Endothelial cell of umbilical vein (primary cell): ENCODE measurements at places on chromosomes 5 and 9. TPM values are rescaled to one million over a fixed set of nuclear protein-coding genes. Genes with fewer than 3 reads are reported as not detected.

DNA sequence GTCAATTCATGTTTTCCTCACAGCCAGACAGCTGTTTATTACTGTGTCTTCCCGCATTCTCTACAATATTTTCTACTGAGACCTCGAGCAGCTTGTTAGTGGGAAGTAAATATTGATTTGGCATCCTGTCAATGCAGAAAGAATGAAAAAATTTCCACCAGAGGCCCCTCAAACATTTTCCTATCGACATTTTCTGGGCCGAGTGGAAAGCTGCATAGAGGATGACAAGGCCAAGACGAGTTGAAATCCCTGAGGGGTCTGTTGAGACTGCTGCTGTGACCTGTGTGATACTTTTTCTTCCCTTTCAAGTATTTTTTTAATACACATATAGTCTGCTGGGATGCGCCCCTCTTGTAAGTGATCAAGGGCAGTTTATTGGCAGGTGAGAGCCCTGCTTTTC is 91.4 kb upstream of the SH3GL2 start:
- DNase-seq: no peak

GRCh38 chr5:135832941-135833920 is 1.2 kb upstream of the SLC25A48 start:
- DNase-seq: no peak

GRCh38 chr5:143235423-143235822 is 168.1 kb downstream of the NR3C1 start:
- no peak for DNase-seq

- no peak for DNase-seq
Observed at GRCh38 chr9:133563291-133563796, 28.8 kb downstream of the ADAMTSL2 start.

DNA sequence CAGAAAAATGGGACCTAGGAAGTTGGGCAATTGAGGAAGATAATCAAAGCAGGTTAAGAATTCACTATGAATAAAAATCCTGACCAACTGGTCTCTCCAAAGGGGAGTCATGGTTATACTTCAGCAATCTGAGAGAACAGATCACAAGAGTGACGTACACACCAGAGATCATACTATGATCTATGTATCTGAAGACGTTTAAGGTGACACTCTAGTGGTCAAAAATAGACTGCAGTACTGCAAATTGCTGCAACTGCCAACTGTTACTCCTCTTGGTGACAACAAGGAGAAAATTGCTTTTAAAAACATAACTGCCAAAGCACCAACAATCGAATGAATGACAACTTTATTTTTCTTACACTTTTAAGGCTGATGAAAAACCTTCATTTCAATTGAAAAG is 4.9 kb downstream of the AK6 start:
- DNase-seq: no peak

DNA sequence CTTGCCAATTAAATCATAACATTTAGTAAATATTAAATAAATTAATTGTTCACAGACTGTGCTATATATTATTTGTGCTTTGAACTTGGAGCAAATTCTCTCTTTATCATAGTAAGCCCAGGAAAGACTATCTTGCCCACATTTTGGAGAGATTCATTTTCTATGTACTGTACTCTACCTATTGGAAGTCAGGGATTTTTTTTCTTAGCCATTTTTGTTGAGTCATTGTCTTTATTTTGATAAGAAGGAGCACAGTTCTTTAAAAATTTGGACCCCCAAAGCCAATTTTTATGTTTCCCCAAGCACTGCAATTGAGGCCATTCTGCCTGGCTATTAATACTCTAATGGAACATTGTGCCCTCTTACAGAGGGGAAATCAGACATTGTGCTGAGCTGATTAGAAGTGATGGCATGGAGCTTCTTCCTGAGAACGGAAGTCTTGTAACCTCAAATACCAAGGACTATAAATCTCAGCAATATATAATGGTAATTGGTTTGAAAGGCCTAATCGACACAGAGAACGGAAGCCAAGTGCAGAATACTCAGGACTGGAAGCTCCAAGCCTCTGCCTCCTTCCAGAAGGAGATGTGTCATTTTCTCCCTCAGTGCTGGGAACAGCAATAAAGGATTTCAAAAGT is 188.8 kb upstream of the PAPPA start:
- DNase-seq: no peak

DNA sequence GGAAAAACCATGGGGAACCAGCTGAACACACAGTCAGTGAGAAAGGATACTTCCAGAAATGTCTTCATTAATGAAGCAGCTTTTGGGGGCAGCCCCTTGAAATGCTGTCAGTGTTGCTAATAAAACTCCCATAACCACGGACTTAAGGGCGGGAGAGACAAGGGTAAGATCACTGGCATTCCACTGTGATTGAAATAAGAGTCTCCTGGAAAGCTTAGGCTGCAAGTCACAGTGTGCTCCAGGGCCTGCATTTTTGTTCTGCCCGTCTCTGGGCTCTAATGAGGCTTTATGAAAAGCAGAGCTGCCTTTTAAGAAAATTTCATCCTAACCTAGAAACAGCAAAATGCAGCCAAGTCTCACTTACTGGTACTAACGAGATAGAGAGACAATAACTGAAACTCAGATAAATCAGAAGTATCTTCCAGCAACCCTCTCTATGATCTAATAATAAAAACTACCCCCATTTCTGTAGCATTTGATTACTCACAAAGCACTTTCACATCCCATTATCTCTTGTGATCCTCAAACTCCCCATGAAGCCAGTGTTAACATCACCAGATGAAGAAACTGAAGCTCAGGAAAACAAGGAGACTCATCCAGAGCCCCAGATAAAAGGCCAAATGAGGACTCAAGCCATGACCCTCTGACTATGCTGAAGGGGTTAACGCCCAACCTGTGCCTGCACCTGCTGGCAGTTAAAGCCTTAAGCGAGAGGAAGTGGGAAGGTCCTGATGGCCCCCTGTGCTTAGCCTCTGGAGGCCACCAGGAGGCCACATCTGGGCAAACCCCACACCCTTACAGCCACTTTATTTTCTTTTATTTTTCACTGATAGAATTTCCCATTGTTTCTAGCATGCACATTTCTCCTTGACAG is 37.5 kb downstream of the SPOCK1 start:
- DNase-seq: no peak

GRCh38 chr9:96172797-96173196 is 129.2 kb downstream of the HSD17B3 start:
- no peak for DNase-seq

PCDHGA5 gene
- 0.78 and 0.93 TPM in 2 replicates for total RNA-seq

OTULINL gene
- total RNA-seq: 0.37 and 0.42 TPM in 2 replicates

GPR150 gene
- 0.31 and 0.35 TPM in 2 replicates for total RNA-seq

ADAMTS2 gene
- total RNA-seq: not detected in 2 replicates

OTP gene
- total RNA-seq: not detected in 2 replicates
